Right ventricle myocardium superior (tissue), 1 donor: ENCODE measurements at places on chromosomes 4 and X. TPM values are rescaled to one million over a fixed set of nuclear protein-coding genes. Genes with fewer than 3 reads are reported as not detected.

MTM1 gene
- 8.7 TPM for total RNA-seq

NR3C2 gene
- total RNA-seq: 24.7 TPM

RGN gene
- 17.7 TPM for total RNA-seq

RNF212 gene
- 0.30 TPM for total RNA-seq

ATP8A1 gene
- 19.3 TPM for total RNA-seq

RHOXF2B gene
- not detected for total RNA-seq

TRIM60 gene
- not detected for total RNA-seq
